ENCODE measurements at places on chromosomes 6 and 20.

GRCh38 chr6:119241111-119241465 is 108.5 kb downstream of the MAN1A1 start:
- no peak for DNase-seq

DNA sequence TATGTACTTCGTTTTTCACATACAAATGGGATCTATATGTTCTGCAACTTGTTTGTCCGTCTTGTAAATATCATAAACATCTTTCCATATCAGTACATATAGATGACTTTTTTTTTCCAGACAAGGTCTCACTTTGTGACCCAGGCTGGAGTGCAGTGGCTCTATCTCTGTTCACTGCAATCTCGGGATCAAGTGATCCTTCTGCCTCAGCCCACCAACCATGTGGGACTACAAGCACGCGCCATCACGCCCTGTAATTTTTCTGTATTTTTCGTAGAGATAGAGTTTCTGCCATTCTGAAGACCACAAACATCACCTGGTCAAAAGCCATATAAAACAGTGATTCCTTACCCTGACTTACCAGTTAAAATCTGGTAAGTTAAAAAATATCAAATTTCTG is 37.7 kb upstream of the SYNCRIP start:
- no peak for DNase-seq

DNA sequence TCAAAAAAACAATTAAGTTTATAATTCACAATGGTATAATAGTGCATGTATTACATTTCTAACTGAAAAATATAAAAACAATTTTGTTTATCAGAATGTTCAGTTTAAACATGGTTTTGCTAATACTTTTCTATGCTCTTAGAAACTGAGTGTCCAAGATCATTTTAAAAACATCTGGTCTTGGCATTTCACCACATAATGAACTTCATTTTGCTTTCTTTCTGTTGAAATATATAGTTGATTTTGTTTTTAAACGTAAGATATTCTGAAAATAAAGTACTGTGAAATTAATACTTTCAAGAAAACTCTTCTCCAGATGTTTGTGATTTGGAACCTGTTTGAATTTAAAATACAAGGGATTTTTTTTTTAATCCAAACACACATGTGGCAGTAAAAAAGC is 264.4 kb downstream of the COL12A1 start:
- DNase-seq: no peak

GRCh38 chr20:389220-389619 is 8.7 kb downstream of the TRIB3 start:
- no peak for DNase-seq

GRCh38 chr6:65745614-65746013 is 38.6 kb upstream of the EYS start:
- no peak for DNase-seq

- no peak for DNase-seq
Observed at GRCh38 chr20:46696791-46697279, 7.6 kb upstream of the TP53RK start.

DNA sequence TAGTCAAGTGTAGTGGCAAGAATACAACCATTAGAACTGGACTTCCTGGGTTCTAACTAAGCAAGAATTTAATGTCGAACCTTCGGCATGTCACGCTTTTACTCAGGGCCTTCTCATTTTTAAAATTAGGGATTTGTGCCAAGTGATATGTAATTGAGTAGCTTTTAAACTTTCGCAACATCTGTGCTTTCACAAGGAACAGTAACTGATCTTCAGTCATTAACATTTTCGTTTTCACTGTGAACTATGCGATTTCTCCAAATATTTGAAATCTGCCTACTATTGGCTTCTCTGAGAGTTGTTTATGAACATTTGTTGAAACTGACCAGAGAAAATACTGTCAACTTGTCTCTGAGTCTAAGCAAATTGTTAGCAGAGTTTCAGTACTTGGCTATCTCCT is 27.6 kb downstream of the GRM1 start:
- DNase-seq: no peak
